Trophoblast cell (in vitro differentiated cells and primary cell): ENCODE measurements at places on chromosomes 16 and 17.

GRCh38 chr16:24993722-24994686 lies 21.2 kb downstream of the ARHGAP17 start:
- DNase-seq = peak; percentile 19

DNA sequence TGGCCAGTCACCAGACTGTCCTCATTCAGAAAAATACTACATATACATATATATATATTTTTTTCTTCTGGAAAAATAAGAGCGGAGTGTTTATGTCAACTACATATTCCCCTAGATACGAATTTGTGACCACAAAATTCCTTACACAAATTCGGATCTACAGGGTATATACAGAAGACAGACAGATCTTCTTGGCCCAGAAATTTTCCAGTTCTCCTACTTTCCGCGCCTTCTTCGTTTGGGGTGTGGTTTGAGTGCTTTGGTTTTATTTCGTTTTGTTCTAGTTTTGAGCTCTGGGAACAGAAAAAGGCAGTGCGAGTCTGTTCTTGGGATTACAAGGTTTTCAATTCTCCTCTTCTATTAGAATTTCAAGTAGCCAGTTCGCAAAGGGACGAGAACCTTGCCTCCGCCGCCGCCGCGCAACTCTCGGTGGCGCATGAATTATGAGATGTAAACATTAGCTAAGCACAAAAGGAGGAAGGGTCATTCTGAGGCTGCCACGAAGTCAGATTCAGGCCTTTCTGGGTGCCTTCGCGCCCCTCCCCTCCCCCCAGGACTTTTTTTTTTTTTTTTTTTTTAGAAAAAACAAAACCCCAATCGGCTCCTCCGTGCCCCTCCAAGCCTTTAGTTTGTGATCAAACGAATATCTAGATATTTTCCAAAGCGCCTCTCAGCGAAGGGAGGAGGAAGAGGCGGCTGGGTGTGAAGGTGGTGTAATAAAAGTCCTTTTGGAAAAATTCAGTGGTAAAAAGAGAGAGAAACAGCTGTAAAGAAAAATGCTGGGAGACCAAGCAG lies 1.8 kb upstream of the HOXB4 start:
- DNase-seq = no peak

DNA sequence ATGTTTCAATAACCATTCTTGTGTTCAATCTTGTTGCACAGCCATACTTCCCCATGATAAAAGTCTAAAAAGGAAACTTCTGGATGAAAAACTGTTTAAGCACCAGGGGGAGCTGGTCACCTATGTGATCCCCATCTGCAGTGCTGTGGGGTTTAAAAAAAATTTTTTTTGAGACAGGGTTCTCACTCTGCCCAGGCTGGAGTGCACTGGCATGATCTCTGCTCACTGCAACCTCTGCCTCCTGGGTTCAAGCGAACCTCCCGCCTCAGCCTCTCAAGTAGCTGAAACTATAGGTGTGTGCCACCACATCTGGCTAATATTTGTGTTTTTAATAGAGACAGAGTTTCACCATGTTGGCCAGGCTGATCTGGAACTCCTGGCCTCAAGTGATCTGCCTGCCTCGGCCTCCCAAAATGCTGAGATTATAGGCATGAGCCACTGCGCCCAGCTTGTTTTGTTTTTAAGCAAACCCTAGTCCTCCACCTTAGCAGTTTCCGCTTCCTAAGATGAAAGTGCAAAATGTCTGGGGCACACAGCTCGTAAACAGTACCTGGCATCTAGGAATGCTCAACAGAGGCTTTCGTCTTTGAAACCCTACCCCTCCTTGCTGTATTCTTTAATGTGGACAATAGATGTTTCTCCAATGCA lies 25.4 kb downstream of the DNAJA2 start:
- peak; percentile 21 for DNase-seq

DNA sequence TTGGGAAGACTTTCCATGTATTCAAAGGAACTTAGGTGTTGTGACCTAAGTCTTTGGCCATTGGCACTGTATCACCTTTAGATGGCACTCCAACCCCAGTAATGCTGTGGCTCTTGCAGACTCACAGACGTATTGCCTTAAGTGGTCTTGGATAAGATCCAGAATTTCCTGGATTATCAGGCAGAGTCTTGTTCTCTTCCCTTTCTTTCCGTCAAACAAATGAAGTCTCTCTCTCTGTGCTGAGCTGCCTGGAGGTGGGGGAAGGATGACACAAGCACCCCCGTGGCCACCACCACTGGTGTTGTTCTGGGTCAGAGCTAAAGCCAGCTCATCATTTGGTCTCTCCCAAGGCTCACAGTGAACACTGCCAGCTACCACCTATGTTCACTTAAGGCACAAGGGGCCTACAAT lies 789.9 kb upstream of the KIF2B start:
- DNase-seq = no peak

- DNase-seq = no peak
Observed at GRCh38 chr17:50424246-50424995, 1.6 kb upstream of the ACSF2 start.

- DNase-seq = peak; percentile 40
Observed at GRCh38 chr16:30065943-30066760, 592 bp downstream of the ALDOA start.

DNA sequence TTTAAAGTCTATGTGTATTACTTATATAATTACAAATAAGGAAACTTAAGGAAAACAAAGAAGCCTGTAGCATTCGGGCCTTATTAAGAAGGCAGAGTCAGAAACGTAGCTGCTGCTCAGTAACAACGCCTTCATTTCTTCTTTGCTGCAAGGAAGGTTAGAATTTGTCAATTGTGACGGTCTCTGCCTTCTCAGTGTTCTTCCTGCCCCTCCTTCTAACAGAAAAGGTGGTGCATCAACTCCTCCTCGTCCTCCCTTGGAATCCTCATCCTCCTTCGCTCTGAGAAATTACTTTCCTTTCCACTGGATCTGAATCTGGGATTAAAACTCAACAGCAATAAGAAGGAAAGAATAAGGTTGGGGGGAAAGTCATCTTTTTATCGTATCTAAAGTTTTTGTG lies 63.0 kb downstream of the VPS53 start:
- DNase-seq = no peak

DNA sequence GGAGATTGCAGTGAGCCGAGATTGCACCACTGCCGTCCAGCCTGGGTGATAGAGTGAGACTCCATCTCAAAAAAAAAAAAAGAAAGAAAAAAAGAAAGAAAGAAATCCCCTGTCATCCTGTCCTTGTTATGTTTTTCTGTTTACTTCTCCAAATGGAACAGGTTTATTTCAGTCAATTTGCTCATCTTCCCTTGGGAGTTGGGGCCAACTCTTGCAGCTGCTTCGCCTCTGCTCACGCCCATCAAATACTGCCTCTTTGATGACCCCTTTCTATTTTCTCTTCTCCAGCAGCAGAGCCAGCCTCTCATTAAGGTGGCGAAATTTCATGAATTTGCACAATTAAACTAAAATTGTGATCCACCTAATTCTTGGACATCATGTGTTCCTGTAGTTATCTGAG lies 173.4 kb downstream of the ZNF18 start:
- no peak for DNase-seq

DNA sequence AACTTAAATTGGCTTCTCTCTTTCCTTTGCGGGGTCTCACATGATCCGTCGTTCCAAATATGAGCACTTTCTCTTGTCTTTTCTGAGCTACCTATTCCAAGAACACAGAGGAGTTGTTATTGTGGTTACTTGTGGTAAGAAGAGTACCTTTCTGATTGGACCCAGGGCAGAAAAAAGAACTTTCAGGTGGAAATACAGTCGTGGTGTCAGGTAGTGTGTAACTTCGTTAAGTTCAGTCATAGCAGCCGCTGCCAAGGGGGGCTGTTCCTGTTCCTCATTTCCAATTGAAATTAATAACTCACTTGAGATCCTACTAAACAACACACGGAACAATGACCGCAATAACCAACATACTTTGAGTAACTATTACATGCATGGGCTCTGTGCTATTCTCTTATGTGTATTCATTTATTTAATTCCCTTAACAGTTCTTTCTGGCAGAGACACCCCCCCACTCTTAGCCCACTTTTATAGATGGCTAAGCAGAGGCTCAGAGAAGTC lies 681.7 kb downstream of the MAF start:
- no peak for DNase-seq

GRCh38 chr17:75542229-75542628 lies 16.7 kb downstream of the LLGL2 start:
- no peak for DNase-seq

GRCh38 chr17:50212121-50212843 lies 10.9 kb upstream of the COL1A1 start:
- DNase-seq = no peak

GRCh38 chr17:34140006-34140405 lies 115.1 kb upstream of the CCL2 start:
- DNase-seq = no peak
